ENCODE measurements at places on chromosomes 2 and 18. TPM values are rescaled to one million over a fixed set of nuclear protein-coding genes. Genes with fewer than 3 reads are reported as not detected.
A peak's percentile ranks its signal among the peaks of the same experiment; 100 is the strongest.

DNA sequence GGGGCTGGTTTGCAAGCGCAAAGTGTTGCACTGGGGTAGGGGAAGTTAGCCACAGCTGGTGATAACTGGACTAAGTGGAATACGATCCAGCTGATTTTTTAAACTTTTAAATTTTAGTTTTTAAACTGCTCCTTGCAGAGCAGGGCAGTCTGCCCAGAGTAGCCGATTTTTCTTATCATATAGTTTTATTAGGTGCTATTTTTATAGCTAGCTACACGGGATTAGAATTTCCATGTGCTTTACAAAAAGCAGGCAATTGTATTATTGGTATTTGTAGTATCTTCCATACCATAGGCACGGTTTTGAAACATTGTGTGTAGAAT lies 9.6 kb downstream of the CPLX4 start:
- H3K27me3 ChIP-seq = peaks cover 60% of the 10 kb centered on the region
- H3K4me1 ChIP-seq = peaks cover 2% of the 10 kb centered on the region
- DNase-seq = no peak
- H3K36me3 ChIP-seq = no peaks in the 10 kb centered on the region
- no peak overlapping the region for H3K27ac ChIP-seq

GRCh38 chr2:54569745-54570301 lies 113.7 kb downstream of the SPTBN1 start:
- no peaks in the 10 kb centered on the region for H3K27me3 ChIP-seq
- no peak for DNase-seq
- H3K36me3 ChIP-seq = no peaks in the 10 kb centered on the region

- no peaks in the 10 kb centered on the region for H3K4me1 ChIP-seq
- H3K27ac ChIP-seq = no peak overlapping the region
- no peaks in the 10 kb centered on the region for H3K27me3 ChIP-seq
- no peaks in the 10 kb centered on the region for H3K36me3 ChIP-seq
Observed at GRCh38 chr2:25414781-25415180, 73.1 kb upstream of the DNMT3A start.

DNA sequence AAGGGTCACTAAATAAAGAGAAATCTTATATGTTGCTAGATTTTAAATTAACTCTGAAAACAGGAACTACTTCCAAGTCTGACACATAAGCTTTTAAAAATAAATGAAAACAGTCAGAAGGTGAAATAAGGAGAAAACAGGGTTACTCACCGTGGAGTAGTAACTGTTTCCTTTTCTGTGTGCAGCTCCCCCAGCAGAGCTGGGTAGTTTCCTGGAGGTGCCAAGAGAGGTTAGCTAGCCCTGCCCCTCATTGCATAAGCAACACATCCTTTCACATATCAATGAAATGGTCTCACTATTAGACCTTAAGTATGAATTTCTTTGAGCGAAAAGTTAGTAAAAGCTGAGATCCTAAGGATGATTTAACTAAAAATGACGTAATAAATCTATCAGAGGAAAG lies 54.0 kb upstream of the GPR75 start:
- peak; percentile 61 for DNase-seq
- H3K27ac ChIP-seq = no peak overlapping the region
- no peak overlapping the region for H3K4me3 ChIP-seq
- H3K27me3 ChIP-seq = no peaks in the 10 kb centered on the region
- peaks cover 22% of the 10 kb centered on the region for H3K36me3 ChIP-seq
- peaks cover 4% of the 10 kb centered on the region for H3K4me1 ChIP-seq

- H3K27me3 ChIP-seq = no peaks in the 10 kb centered on the region
- DNase-seq = no peak
- no peak overlapping the region for H3K27ac ChIP-seq
- H3K36me3 ChIP-seq = no peaks in the 10 kb centered on the region
- H3K4me3 ChIP-seq = no peak overlapping the region
Observed at GRCh38 chr2:123101434-123101833, 923.7 kb upstream of the CNTNAP5 start.

DNA sequence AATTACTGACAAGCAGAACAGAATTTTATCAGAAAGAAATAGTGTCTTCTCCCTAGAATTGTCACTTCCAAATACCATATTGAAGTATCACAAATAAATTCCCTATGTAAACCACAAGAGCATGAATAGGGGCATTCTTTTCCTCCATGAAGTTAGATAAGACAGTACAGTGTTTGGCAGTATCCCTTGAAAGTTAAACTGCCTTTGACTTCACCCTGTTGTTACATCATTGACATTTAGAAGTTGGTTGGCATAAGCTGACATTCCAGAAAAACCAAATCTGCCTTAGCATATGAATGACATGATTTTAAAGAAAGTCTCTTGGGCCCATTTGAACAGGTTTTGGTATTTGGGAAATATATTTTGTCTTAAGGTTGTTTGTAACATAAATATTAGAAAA lies 50.2 kb upstream of the OSR1 start:
- H3K27ac ChIP-seq = no peak overlapping the region
- no peaks in the 10 kb centered on the region for H3K4me1 ChIP-seq
- H3K36me3 ChIP-seq = no peaks in the 10 kb centered on the region
- peaks cover 4% of the 10 kb centered on the region for H3K27me3 ChIP-seq
- no peak overlapping the region for H3K4me3 ChIP-seq
- DNase-seq = peak; percentile 1

GRCh38 chr2:16189836-16190160 lies 249.4 kb downstream of the MYCN start:
- no peaks in the 10 kb centered on the region for H3K27me3 ChIP-seq
- no peak overlapping the region for H3K27ac ChIP-seq
- H3K4me1 ChIP-seq = no peaks in the 10 kb centered on the region
- H3K36me3 ChIP-seq = no peaks in the 10 kb centered on the region
- no peak for DNase-seq
- no peak overlapping the region for H3K4me3 ChIP-seq

DNA sequence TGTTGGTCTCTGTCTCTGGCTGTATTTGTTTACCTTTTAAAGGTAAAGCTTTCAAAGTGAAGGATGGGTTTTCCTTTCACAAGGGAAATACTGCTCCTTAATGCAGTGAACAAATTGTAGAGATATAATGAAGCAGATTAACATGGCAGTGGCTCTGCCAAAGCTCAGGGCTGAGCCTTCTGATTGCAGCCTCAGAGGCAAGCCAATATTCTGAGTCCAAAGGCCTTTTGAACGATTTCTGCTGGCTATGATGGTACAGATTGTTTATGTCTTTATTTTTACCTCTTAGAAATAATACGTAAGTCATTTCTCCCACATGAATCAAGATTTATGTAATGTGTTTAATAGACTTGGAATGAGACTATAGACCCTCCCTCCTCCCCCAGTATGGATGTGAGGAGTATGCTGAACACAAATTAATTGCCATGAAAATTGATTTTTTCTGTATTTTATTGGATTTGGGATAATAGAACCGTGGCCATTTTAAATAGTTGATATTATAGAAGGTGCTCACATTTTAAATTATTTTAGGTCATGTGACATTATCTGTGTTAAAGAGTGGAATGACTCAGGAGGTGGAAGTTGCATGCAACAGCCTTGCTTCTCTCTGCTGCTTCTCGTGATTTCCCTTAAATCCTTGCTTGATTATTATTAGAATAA lies 772 bp downstream of the SCN2A start:
- H3K4me1 ChIP-seq = no peaks in the 10 kb centered on the region
- H3K36me3 ChIP-seq = no peaks in the 10 kb centered on the region
- DNase-seq = no peak
- H3K4me3 ChIP-seq = no peak overlapping the region

DNA sequence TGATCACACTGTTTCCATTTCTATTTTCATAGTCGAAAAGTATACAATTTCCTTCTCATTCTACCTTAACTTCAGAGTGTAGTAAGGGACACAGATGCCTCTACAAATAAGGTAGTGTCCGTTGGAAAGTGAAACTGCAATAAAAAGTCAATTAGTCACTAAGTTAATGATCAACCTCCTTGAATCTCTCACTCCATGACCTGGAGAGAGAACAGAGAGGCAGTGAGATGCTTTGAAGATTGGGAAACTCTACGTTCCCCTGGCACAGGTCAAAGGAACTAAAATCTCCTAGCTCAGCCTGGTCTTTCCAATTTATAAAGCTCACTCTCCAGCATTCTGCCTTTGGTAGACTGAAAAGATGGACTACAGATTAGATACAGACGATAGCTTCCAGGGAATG lies 153.8 kb upstream of the ACAA2 start:
- no peak for DNase-seq
- no peak overlapping the region for H3K4me3 ChIP-seq
- H3K36me3 ChIP-seq = no peaks in the 10 kb centered on the region
- no peaks in the 10 kb centered on the region for H3K4me1 ChIP-seq
- no peak overlapping the region for H3K27ac ChIP-seq
- peaks cover 1% of the 10 kb centered on the region for H3K27me3 ChIP-seq

Gene PTPRM
- 28.3 TPM for total RNA-seq

Gene ITGA4
- 20.6 TPM for total RNA-seq
